Activated CD8-positive, alpha-beta memory T cell treated with anti-CD3 and anti-CD28 coated beads, Interleukin-2, amount 50 U/mL, for 4 hours (primary cell): ENCODE measurements at places on chromosomes 1 and 21.

DNA sequence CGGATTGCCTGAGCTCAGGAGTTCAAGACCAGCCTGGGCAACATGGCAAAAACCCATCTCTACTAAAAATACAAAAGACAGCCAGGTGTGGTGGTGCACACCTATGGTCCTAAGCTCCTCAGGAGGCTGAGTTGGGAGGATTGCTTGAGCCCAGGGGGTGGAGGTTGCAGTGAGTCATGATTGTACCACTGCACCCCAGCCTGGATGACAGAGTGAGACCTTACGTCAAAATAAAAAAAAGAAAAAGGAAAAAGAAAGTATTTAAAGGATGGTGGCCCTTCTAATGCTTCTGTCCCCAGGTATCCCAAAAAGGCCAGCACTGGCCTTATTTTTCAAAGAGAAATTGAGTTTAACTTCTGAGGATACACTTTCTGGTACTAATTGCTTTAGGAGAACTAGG is 1.7 kb downstream of the IKBKE start:
- peak; percentile 35 for DNase-seq

DNA sequence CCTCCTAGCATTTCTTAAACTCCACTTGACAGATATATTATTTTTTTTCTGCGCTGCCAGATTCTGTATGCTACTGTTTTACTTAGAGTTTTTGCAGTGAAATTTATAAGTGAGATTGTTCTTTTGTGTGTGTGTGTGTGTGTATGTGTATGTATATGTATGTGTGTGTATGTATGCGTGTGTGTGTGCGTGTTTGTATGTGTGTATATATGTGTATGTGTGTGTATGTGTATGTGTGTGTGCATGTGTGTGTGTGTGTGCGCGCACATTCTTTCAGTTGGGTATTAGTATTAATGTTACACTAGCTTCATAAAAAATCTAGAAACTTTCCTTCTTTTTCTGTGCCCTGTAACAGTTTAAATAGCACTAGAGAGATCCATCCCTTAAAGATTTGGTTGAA is 152.6 kb upstream of the CSF3R start:
- DNase-seq = no peak

DNA sequence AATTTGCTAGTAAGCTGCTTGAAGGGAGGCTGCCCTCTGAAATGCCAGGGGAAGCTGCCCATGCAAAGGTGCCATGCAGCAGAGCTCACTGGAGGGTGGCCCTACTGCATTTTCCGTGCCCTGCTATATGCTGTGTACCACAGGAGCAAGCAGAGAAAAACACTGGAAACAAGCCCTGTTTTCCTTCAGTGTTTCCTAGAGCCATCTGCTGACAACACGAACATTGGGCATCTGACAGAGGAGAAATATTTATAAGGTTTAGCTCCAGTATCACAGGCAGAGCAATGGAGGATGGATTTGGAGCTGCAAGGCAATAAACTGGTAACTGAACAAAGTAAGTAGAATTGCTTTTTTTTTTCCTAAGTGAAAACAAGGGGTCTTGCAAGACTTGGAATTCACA is 198.4 kb downstream of the USP25 start:
- DNase-seq = no peak

DNA sequence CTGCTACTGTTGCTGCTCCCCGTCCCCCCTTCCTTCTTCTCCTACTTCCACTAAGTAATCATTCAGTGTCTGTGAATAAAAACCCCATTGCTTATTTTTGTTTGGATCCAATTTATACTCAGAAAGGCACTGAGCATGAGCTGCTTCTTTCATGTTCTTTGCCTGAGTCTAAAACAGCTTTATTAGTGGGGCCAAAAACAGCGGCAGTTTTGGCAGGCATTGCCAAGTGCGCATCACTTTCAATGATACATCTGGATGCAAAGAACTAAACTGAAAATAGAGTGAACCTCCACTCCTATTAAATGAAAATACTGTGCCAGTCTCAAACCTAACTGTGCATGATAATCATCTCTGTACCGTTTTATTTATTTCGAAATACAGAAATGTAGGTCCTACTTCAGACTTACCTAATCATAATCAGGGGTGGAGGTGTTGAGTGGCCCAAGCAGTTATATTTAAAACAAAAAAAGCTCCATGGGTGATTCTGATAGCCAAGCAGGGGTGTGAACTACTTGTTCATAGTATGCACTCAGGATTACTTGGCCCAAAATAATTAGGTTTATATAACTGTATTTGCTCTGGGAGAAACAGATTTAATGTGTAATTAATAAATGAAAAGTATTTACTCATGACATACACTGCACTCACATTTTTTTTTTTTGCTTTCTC is 48.4 kb downstream of the NEK7 start:
- no peak for DNase-seq

DNA sequence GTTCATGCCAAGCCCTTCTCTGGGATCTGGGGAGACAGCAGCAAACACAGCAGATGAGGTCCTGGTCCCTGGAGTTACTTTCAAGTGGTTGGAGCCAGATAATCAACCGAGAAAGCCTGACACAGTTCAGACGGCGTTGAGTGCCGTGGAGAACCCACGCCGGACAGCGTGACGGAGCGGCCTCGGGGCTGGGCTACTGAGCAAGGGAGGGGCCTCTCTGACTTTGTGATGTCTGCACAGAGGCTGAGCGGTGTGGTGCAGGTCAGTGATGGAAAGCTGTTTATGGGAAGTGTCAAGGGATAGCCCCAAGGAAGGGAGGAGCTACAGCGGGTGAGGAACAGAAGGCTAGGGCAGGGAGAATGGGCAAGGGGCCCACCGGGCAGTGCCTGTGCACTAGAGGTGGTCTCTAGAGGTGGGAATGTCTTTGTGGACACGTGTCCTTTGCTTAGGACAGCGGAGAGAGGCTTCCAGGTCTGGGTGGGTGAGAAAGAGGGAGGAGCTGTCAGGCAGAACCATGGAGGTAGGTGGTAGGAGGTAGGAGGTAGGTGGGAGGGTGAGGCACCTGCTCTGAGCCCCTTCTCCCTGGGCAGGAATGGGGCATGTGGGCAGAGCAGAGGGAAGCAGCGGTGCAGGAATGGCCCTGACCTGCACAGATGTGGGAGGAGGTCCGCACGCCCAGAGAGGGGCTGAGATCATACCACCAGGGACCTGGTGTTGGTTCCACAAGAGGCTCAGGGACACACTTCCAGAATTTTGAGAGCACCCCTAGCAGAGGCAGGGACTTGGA is 62.8 kb downstream of the RUNX3 start:
- DNase-seq = no peak

DNA sequence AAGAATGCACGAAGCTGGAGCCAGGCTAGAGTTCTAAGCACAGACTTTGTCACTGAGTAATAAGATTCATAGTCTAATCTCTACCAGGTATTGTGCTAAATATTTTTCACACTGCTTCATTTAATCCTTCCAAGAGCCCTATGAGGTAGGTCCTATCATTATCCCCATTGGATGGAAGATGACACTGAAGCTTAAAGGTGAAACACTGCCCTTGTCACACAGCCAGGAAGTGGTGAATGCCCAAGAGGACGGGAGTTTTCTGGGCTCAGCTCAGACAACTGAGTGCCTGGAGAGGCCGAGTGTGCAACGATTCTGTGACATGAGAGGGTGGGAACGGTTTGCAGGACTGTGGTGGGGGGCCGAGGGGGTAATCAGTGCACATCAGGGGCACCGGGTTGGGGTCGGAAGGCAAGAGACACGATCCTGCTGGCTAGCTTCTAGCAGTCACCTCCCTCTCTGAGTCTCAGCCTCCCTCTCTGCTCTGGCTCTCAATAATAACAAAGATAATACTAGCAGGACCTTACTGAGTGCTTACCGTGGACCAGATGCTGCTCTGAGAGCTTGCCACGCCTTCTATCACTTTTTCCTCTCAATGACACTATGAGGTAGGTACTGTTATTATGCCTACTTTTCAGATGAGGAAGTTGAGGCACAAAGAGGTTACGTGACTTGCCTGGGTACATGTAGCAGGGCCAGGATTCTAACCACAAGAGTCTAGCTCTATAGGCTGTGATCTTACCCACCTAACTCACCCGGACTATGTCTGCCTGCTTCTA is 12.4 kb downstream of the KCNQ4 start:
- no peak for DNase-seq

DNA sequence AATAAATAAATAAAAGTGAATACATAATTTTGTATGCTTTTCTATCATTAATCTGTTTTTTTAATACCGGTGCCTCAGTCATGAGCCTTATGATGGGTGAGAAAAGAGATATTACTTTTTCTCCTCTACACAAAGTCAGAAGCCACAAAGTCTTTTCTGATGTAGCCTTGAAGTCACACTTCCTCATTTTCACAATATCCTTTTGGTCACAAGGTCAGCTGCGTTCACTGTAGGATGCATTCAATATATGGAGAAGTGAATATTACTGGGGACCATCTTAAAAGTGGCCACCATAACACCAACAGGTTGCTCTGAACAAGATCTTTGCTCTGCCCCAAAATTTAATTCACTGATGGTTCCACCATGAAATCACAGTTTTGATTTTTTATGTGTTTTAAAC is 83.3 kb upstream of the TNR start:
- no peak for DNase-seq

DNA sequence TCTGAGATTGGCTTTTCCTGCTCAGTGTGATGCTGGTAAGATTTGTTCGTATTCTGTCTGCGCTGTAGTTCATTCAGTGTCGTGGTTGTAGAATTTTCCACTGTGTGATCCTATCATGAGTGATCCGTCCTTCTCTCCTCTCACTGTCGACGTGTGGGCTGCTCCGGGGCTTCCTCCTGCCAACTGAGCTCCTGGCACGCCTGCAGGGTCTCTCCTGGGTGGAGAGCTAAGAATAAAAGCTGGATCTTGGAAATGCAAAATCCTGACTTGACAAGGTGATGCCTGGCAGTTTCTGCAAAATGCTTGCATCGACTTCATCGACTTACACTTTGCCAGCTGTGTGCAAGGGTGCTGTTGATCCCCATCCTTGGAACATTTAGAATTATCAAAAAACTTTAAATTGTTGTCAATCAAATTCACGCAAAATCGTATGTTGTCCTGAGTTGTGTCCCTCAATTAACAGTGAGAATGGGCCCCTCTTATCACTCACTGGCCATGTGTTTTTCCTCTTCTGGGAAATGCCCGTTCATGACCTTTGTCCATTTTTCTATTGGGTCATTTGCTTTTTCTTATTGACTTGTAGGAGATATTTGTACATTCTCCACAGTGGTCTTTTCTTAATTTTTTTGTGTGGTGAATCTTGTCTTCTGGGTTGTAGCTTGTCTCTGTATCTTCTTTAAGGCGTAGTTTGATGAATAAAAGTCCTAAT is 125.5 kb downstream of the CRYAA start:
- DNase-seq = no peak

- no peak for DNase-seq
Measured at GRCh38 chr21:37970548-37970947, 54.3 kb upstream of the KCNJ6 start.

GRCh38 chr1:231046730-231047395 is 6.8 kb upstream of the FAM89A start:
- DNase-seq = no peak

DNA sequence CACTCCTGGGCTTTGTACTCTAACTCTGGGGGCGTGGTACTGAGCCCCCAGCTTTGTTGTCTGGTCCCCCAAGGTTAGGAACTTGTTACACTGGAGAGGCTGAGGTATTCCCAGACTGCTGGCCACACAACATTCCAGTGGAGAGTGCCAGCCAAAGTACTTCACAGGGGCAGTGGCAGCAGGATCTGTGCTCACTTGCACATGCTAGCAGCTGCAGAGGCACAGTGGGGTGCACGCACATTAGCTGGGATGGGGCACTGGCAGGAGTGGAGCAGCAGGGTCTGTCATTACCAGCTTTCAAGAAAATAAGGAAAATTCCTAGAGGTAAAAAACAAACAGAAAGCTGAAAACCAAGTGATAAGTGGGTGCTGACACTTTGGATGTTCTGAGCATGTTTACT is 31.0 kb downstream of the ZNF691 start:
- no peak for DNase-seq

DNA sequence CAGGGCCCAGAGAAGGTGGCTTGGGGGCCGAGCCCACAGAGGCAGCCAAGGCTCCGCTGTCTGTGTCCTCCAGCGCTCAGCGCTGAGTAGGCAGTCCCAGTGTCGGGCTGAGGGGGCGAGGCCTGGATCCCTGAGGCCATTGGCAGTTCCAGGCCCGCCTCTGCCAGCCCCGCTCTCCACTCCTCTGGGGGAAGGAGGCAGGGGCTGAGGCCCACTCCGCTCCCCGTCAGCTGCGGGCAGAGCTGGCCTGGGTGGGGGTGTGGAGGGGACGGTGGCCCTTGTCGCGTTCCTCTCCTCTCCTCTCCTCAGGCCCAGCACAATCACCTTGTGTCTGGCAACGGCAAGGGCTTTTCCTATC is 132.8 kb downstream of the CASZ1 start:
- DNase-seq = no peak

- no peak for DNase-seq
Measured at GRCh38 chr1:214067397-214067796, 79.6 kb downstream of the PROX1 start.

GRCh38 chr1:205041001-205041715 is 1.9 kb upstream of the CNTN2 start:
- DNase-seq = no peak

- no peak for DNase-seq
Measured at GRCh38 chr1:13817906-13818305, 117.9 kb downstream of the PRDM2 start.

DNA sequence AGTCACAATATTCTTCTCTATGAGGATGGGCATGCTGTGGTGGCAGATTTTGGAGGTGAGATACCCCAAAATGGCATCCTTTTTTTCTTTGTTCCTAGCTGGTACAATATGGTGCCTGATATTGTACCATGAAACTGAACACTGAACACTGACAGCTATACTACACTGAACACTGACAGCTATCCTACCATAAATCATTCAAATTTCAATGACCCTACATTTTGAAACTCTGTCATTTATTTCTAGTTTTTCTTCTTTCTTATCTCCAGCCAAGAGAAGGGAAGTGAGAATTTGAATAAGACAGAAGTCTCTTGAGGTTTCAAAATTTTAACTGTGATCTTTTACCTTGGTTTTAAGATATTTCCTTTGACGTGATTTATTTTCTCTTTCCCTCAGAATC is 76.3 kb downstream of the LRRC53 start:
- no peak for DNase-seq

DNA sequence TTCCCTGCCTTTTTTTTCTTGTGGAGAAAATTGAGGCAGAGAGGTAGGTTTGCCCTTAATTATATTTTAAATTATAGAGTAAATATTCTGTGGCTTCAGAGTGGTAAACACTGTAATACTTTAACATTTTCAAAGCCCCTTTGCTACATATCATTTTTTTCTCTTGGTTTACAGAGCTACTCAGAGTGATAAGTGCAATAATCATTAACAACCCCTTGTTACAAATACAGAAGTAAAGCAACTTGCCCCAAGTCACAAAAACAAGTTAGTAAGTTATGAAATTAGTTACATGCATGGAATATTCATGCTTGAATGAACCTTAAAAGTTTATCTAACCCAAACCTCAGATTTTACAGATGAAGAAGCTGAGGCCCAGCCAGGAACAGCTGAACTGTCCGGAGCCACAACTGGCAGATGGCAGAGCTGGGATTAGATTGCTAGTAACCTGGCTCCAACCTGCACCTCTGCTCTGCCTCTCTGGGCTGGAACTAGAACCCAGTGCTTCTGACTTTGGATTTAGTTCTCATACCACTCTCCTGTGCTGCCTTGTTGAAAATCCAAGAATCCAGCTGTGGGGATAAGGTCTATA is 48.7 kb downstream of the TNN start:
- DNase-seq = no peak
